ENCODE measurements at places on chromosomes 7 and 10. TPM values are rescaled to one million over a fixed set of nuclear protein-coding genes. Genes with fewer than 3 reads are reported as not detected.

The HTR5A gene
- not detected for total RNA-seq

The CYP2E1 gene
- 3,844 TPM for total RNA-seq

The PRKG1 gene
- 1.2 TPM for total RNA-seq

The HABP2 gene
- 289 TPM for total RNA-seq

The CRPPA gene
- 2.2 TPM for total RNA-seq

The GNAI1 gene
- total RNA-seq, result 15.6 TPM

The SAP25 gene
- 0.86 TPM for total RNA-seq

The INSIG1 gene
- total RNA-seq, result 208 TPM

The FMC1 gene
- 12.1 TPM for total RNA-seq

The TAS2R5 gene
- 0.45 TPM for total RNA-seq

The ARID5B gene
- total RNA-seq, result 3.8 TPM

The DUS4L gene
- 3.1 TPM for total RNA-seq

The C10orf62 gene
- total RNA-seq, result 3.7 TPM

The CHST3 gene
- total RNA-seq, result 1.3 TPM

The ITGA8 gene
- total RNA-seq, result 0.20 TPM

The NUTM2D gene
- 4.0 TPM for total RNA-seq

The TDRD1 gene
- 0.05 TPM for total RNA-seq

The UPK3B gene
- total RNA-seq, result 1.2 TPM

The NOS3 gene
- total RNA-seq, result 8.7 TPM

The H2AZ2 gene
- 64.6 TPM for total RNA-seq

The ZNF800 gene
- total RNA-seq, result 13.0 TPM

The TMEM236 gene
- 0.15 TPM for total RNA-seq

The CD36 gene
- total RNA-seq, result 16.3 TPM

The FXYD4 gene
- not detected for total RNA-seq

The PCGF6 gene
- 7.6 TPM for total RNA-seq

The TRIP6 gene
- 24.6 TPM for total RNA-seq

The COL26A1 gene
- 6.7 TPM for total RNA-seq

The AKR1D1 gene
- total RNA-seq, result 206 TPM

The SFTPA1 gene
- total RNA-seq, result 4.6 TPM

The ARL3 gene
- 2.5 TPM for total RNA-seq

The ANKRD16 gene
- 6.6 TPM for total RNA-seq

Data from left lobe of liver (tissue), 2 donors.